ENCODE measurements at places on chromosomes 11 and 22. TPM values are rescaled to one million over a fixed set of nuclear protein-coding genes. Genes with fewer than 3 reads are reported as not detected.
A peak's percentile ranks its signal among the peaks of the same experiment; 100 is the strongest.

- H3K4me1 ChIP-seq: peaks cover 15% of the 10 kb centered on the region
- peak overlapping the region; percentile 99 for H3K27ac ChIP-seq
- DNase-seq: peak; percentile 92
- H3K4me3 ChIP-seq: peak overlapping the region; percentile 97
- no peaks in the 10 kb centered on the region for H3K27me3 ChIP-seq
These were observed 78.0 kb upstream of the PPARA start for GRCh38 chr22:46072110-46072881.

- H3K36me3 ChIP-seq: no peaks in the 10 kb centered on the region
- DNase-seq: peak; percentile 66
- H3K4me3 ChIP-seq: no peak overlapping the region
- H3K27me3 ChIP-seq: no peaks in the 10 kb centered on the region
These were observed 49.5 kb downstream of the ABTB2 start for GRCh38 chr11:34308049-34308912.

OR5A1 gene
- not detected for total RNA-seq

DNA sequence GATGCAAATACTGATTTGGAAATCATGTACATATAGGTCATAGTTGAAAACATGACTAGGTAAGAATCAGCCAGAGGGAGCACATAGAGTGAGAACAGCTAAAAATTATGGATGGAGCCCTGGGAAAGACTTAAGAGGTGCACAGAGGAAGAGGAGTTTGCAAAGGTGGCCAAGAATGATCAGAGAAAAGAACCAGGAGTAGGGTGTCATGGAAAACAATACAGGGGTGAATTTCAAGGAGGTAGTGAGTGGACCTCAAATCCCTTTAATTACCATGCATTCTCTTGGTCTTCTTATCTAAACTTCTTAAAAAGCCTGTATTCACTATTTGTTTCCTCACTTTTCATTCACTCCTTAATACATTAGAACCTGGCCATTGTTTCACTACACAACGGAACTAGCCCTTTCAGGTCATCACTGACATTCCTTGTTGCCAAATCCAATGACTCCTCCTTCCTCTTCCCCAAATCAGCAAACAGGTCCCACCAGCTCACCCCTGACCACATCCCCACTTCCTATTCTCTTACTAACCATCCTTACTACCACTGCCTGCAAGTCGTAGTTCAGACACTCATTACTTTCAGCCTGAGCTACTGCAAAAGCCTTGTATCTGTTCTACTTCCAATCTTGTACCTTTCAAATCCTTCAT is 22.6 kb downstream of the BUD13 start:
- H3K4me1 ChIP-seq: no peaks in the 10 kb centered on the region
- H3K36me3 ChIP-seq: peaks cover 13% of the 10 kb centered on the region
- H3K4me3 ChIP-seq: no peak overlapping the region
- no peak overlapping the region for H3K27ac ChIP-seq
- H3K27me3 ChIP-seq: no peaks in the 10 kb centered on the region

SYT9 gene
- total RNA-seq: not detected

DNA sequence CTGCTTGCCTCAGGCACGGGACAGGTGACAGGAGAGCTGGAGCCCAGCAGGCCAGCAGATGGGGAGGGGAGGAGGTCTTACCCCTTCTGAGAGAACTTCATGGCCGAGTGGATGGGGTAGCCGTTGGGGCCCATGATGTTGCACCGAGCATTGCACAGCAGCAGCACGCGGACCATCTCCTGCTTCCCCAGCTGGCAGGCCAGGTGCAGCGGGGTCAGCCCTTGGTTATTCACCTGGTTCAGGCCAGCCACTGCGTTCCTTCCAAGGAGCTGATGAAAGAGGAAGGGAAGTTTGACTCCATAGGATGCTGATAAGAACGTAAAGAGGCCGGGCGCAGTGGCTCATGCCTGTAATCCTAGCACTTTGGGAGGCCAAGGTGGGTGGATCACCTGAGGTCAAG is 29.4 kb upstream of the BAIAP2L2 start:
- no peaks in the 10 kb centered on the region for H3K36me3 ChIP-seq
- no peak overlapping the region for H3K4me3 ChIP-seq

DNA sequence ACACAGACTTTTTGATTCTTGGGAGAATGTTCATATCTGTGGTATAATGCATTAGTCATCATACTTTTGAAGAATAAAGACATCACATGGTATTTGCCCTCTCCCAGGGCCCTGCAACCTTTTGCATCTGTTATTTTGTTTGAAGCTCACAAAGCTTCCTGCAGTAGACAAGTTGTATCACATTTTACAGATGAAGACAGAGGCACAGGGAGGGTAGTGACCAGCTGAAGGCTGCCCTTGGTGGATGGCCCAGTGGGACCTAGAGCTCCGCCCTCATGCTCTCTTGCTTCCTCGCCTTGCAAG is 66.4 kb downstream of the UBASH3B start:
- DNase-seq: peak; percentile 77
- H3K27ac ChIP-seq: peak overlapping the region; percentile 25
- no peaks in the 10 kb centered on the region for H3K36me3 ChIP-seq
- peaks cover 46% of the 10 kb centered on the region for H3K4me1 ChIP-seq
- no peak overlapping the region for H3K4me3 ChIP-seq
- H3K27me3 ChIP-seq: no peaks in the 10 kb centered on the region

DNA sequence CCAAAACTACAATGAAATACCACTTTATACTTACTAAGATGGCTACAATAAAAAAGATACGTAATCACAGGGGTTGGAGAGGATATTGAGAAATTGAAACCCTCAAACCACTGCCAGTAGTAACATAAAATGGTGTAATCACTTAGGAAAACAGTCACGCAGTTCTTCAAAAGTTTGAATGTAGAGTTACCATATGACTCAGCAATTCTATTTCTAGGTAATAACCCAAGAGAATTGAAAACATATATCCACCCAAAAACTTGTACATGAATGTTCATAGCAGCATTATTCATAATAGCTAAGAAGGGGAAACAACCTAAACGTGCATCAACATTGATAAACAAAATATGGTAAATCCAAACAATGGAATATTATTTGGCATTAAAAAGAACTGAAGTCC is 24.4 kb upstream of the PSMA1 start:
- H3K36me3 ChIP-seq: no peaks in the 10 kb centered on the region
- DNase-seq: peak; percentile 63
- no peaks in the 10 kb centered on the region for H3K4me1 ChIP-seq
- H3K4me3 ChIP-seq: no peak overlapping the region
- 0 out of 2 replicates have a peak overlapping the region, but pooled peaks have one; percentile 17 for H3K27ac ChIP-seq

- no peaks in the 10 kb centered on the region for H3K27me3 ChIP-seq
- H3K4me1 ChIP-seq: peaks cover 5% of the 10 kb centered on the region
- no peak overlapping the region for H3K27ac ChIP-seq
- no peak for DNase-seq
These were observed 2.6 kb upstream of the RTL6 start for GRCh38 chr22:44500599-44500998.

- H3K4me1 ChIP-seq: peaks cover 9% of the 10 kb centered on the region
- no peak for DNase-seq
- H3K36me3 ChIP-seq: no peaks in the 10 kb centered on the region
- no peak overlapping the region for H3K27ac ChIP-seq
- no peaks in the 10 kb centered on the region for H3K27me3 ChIP-seq
These were observed 30.9 kb downstream of the POLR3H start for GRCh38 chr22:41513391-41513790.

F2 gene
- not detected for total RNA-seq

ADAMTS15 gene
- total RNA-seq: 1.3 TPM

GRCh38 chr11:88779577-88779976 is 286.2 kb downstream of the GRM5 start:
- DNase-seq: peak; percentile 98
- no peaks in the 10 kb centered on the region for H3K27me3 ChIP-seq
- no peaks in the 10 kb centered on the region for H3K36me3 ChIP-seq
- H3K27ac ChIP-seq: peak overlapping the region; percentile 94
- peak overlapping the region; percentile 27 for H3K4me3 ChIP-seq
- H3K4me1 ChIP-seq: peaks cover 15% of the 10 kb centered on the region

- no peaks in the 10 kb centered on the region for H3K36me3 ChIP-seq
- no peak overlapping the region for H3K27ac ChIP-seq
- no peak for DNase-seq
- H3K4me3 ChIP-seq: peak overlapping the region; percentile 93
- no peaks in the 10 kb centered on the region for H3K27me3 ChIP-seq
These were observed 531 bp upstream of the MEN1 start for GRCh38 chr11:64810891-64811272.

DNA sequence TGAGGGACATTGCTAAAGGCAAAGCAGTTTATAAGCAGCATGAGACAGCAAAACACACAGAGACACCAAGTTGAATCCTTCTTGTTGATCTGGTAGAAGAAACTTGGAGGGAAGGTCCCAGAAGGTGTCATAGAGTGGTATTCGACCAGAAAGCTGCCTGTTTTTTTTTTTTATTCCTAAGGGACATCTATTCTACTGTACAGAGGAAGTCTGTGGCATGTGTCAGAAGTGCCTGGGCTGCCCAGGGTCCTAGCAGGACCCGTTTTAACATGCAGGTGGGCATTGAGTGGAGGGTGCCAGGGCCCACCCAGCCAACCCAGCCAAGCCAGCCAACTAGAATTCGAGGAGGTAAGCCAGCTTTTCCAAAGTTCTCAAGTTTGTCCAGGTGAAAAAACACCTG is 68.0 kb upstream of the ATXN10 start:
- H3K4me1 ChIP-seq: peaks cover 25% of the 10 kb centered on the region
- H3K27me3 ChIP-seq: no peaks in the 10 kb centered on the region
- no peaks in the 10 kb centered on the region for H3K36me3 ChIP-seq
- peak overlapping the region; percentile 11 for H3K27ac ChIP-seq
